ENCODE measurements at places on chromosomes 1 and 21.

DNA sequence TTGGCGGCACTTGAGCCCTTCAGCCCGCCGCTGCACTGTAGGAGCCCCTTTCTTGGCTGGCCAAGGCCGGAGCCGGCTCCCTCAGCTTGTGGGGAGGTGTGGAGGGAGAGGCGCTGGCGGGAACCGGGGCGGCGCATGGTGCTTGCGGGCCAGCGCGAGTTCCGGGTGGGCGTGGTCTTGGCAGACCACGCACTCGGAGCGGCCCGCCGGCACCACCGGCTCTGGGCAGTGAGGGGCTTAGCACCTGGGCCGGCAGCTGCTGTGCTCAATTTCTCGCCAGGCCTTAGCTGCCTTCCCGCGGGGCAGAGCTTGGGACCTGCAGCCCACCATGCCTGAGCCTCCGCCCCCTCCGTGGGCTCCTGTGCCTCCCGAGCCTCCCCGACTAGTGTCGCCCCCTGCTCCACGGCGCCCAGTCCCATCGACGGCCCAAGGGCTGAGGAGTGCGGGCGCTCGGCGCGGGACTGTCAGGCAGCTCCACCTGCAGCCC is 673.7 kb upstream of the BRINP3 start:
- no peak for DNase-seq

GRCh38 chr1:200558866-200559459 is 61.6 kb downstream of the KIF14 start:
- DNase-seq = no peak

DNA sequence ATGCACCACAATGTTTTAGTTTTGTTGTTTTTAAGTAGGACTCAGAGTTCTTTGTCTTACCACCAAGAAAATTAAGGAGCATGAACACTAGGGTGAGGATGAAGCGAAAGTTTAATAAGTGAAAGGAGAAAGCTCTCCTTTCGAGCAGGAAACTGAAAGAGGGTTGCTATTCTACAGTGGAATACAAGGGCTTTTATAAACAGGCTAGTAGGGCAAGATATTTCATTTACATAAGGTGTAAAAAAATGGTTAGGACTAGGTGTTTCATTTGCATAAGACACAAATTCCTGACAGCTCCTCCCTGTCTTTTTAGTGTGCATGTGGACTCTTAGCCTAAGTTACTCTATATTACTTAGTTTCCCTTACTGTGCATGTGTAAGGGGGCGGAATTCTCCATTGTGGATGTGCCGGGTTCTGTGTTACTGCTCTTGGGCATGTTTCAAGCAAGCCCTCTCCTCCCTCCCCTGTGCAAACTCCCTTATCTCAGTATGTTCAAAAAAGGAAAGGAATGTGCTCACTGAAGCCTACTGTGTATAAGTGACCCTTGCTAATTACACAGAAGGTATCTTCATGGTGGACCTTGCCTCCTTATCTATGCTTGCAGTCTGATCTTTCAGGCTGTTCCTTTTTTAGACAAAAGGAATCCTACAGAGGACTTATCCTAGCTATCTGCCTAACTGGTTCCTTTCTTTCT is 7.3 kb downstream of the TSHB start:
- no peak for DNase-seq

- DNase-seq = no peak
These were observed 70.3 kb downstream of the TNFSF18 start for GRCh38 chr1:172980456-172980855.

DNA sequence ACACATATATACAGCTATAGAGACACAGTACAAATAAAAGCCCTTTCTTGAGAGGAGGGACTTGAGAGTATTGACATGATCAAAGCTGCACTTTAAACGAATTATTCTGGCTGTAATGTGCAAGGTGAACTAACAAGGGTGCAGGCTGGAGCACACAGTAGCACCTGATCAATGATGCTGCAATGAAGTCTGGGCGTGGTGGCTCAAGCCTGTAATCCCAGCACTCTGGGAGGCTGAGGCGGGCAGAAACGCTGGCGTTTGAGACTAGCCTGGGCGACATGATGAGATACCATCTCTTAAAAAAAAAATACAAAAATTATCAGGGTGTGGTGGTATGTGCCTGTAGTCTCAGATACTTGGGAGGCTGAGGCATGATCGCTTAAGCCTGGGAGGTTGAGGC is 14.1 kb upstream of the CTH start:
- no peak for DNase-seq

DNA sequence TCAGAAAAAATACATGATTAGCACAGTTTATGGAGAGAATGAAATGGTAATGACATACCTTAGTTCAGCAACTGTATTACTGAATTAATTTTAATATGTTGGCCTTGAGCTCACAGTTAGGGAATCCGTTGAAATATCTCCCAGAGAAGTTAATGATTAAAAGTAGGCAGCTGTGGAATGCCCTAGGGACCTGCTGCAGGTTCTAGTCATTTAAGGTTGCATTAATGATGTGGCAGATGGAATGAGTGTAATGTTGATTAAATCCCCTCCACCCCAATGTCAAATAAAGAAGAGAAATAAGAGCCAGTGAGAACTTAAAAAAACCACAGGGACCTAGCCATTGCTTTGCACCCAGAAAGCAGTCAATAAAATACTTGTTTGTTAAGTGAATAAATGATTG is 40.3 kb upstream of the TRIM45 start:
- no peak for DNase-seq
